ENCODE measurements at places on chromosomes 3 and 15. TPM values are rescaled to one million over a fixed set of nuclear protein-coding genes. Genes with fewer than 3 reads are reported as not detected.

Gene SEMA5B
- not detected for total RNA-seq

Gene GPR87
- total RNA-seq: not detected

DNA sequence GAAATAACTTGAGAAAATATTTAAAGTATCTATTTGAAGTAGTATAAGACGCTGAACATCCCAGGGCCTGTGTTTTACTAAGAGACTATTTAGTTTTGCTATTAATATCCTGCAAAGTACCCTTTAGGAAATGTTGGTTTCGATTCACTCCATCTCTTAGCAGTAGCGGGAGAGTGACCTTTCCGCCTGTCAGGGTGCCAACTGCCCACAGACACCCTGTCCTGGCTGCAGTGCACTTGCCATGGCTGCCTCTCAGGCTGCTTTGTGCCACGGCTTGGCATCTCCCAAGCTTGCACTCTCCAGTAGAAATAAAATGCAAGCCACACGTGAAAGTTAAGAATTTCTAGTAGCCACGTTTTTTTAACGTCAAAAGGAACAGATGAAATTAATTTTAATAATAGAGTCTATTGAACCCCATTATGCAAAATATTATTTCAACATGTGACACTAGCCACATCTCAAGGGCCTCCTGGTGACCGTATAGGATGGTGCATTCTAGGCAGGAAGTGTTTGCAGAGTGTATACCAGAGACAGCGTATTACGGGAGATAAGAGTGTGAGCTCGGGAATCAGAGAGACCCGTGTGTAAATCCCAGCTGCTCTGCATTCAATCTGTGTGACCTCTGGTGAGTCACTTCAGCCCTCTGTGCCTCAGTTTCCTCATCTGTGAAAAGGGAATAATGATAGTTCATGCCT lies 19.8 kb downstream of the ADAMTS9 start:
- no peaks in the 10 kb centered on the region for H3K36me3 ChIP-seq
- no peak overlapping the region for H3K4me3 ChIP-seq
- H3K27ac ChIP-seq: no peak overlapping the region
- no peaks in the 10 kb centered on the region for H3K27me3 ChIP-seq
- H3K4me1 ChIP-seq: no peaks in the 10 kb centered on the region
- no peak for DNase-seq

GRCh38 chr3:153901991-153902390 lies 219.2 kb upstream of the ARHGEF26 start:
- no peak overlapping the region for H3K4me3 ChIP-seq
- no peaks in the 10 kb centered on the region for H3K27me3 ChIP-seq
- no peaks in the 10 kb centered on the region for H3K36me3 ChIP-seq
- DNase-seq: no peak
- no peaks in the 10 kb centered on the region for H3K4me1 ChIP-seq

GRCh38 chr15:29736012-29736743 lies 86.1 kb downstream of the TJP1 start:
- no peak overlapping the region for H3K27ac ChIP-seq
- no peaks in the 10 kb centered on the region for H3K36me3 ChIP-seq
- no peaks in the 10 kb centered on the region for H3K4me1 ChIP-seq
- H3K27me3 ChIP-seq: peaks cover 2% of the 10 kb centered on the region

Gene IGSF10
- total RNA-seq: not detected

Measured in CD4-positive, CD25-positive, alpha-beta regulatory T cell (primary cell).